ENCODE measurements at places on chromosomes 11 and 22. TPM values are rescaled to one million over a fixed set of nuclear protein-coding genes. Genes with fewer than 3 reads are reported as not detected.

DNA sequence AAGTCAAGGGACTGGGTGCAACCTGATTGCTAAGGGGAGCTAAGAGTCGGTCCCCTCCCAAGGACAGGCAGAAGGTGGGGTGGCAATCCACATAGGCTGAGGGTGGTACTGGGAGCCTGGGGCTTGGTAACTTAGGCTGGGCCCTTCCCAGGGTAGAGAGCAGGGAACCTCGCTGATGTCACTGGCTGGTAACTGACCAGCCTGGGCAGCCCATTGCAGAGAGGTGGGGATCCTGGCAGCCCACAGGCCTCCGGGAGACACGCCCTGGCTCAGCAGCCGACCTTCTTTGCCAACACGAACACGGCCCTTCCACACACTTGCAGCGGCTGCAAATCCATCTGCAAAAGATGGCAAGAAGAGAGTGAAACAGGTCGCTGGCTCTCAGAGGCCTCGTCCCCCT, 25.4 kb downstream of the A4GALT start:
- no peaks in the 10 kb centered on the region for H3K27me3 ChIP-seq
- H3K4me3 ChIP-seq: no peak overlapping the region

GRCh38 chr11:45180179-45180847, 33.9 kb downstream of the PRDM11 start:
- H3K27me3 ChIP-seq: no peaks in the 10 kb centered on the region
- no peak for DNase-seq
- peaks cover 15% of the 10 kb centered on the region for H3K4me1 ChIP-seq
- H3K27ac ChIP-seq: peak overlapping the region; percentile 66
- no peaks in the 10 kb centered on the region for H3K36me3 ChIP-seq
- peak overlapping the region; percentile 53 for H3K4me3 ChIP-seq

DNA sequence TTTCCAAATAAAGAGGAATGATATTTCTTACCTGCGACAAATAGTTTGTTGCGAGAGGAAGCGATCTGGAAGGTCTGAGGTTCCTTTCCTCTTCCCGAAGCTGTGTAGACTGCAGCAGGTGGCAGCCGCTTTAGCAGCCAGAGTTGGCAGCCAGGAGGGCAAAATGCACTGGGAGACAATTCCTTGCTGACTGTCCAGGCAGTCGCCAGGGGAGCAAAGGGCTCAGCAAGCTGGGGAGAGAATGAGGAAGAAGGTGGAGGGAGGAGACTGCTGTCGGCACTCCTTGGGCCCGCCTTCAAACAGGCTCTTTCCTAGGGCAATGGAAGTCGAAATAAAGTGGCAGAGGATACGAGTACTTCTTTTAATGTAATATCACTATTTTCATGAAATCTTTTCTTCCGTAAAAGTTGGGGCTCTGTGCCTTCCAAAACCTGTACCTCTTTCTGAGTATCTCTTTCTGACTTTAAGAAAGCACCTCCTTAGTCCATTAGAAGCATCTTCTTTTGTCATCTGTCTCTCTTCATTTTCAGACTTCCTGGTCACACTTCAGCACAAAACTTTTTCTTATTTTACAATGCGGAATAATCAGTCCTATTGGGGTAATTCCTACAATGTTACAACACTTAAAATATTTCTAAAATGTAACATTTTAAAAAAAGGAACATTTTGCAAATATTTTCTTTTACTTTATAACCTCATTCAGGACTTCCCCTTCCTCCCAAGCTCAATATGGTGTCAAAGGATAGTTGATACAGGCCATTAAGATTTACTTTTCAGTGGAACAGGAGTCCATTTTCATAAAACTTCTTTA, at the start of gene IL18:
Gene IL18, minus strand, starts transcription at position 220 of the 811 bp plus-strand sequence. CDS start 9,041 bp downstream, outside the sequence.
- no peaks in the 10 kb centered on the region for H3K27me3 ChIP-seq
- no peaks in the 10 kb centered on the region for H3K36me3 ChIP-seq
- peak; percentile 78 for DNase-seq
- peak within 1 kb of the TSS; percentile 79 for H3K27ac ChIP-seq
- H3K4me3 ChIP-seq: peak within 1 kb of the TSS; percentile 77

- H3K4me3 ChIP-seq: no peak overlapping the region
- no peak for DNase-seq
- peaks cover 3% of the 10 kb centered on the region for H3K27me3 ChIP-seq
- H3K4me1 ChIP-seq: no peaks in the 10 kb centered on the region
Measured at GRCh38 chr11:113193946-113194345, 120.4 kb upstream of the TTC12 start.

DNA sequence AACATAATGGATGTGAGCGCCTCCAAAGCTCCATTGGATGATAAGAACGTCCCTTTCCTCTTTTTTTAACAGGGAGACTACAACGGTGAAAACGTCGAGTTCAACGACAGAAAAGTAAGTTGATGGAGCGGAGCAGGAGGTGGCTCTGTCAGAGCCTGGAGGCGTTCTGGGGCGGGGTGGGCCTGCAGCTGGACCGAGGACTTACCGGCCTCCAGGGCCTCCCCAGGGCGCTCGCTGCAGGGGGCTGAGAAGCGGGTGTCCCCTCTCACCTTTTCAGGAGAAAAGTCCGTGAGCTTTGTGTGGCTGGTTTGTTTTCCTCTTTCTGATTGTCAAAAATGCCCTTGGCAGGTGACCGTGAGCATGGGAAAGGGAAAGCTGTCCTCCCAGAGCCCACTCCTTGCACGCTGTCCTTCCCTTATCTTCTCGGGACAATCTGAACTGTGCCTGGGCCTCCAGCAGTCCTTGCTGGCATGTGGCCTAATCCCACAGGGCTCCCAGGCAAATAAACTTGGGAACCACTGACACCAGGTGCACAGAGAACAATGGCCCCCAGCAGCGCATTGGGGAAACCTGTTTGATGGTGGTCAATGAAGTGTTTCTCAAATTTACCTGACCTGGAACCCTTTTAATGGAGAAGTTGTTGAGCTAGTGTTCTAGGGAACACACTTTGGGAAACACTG, 38.4 kb downstream of the ANO1 start:
- DNase-seq: no peak
- no peaks in the 10 kb centered on the region for H3K36me3 ChIP-seq
- no peak overlapping the region for H3K4me3 ChIP-seq
- no peaks in the 10 kb centered on the region for H3K27me3 ChIP-seq

- no peaks in the 10 kb centered on the region for H3K27me3 ChIP-seq
- no peak overlapping the region for H3K27ac ChIP-seq
- H3K4me3 ChIP-seq: no peak overlapping the region
- no peaks in the 10 kb centered on the region for H3K4me1 ChIP-seq
- H3K36me3 ChIP-seq: no peaks in the 10 kb centered on the region
Measured at GRCh38 chr11:47060807-47061206, 115.9 kb downstream of the ARFGAP2 start.

DNA sequence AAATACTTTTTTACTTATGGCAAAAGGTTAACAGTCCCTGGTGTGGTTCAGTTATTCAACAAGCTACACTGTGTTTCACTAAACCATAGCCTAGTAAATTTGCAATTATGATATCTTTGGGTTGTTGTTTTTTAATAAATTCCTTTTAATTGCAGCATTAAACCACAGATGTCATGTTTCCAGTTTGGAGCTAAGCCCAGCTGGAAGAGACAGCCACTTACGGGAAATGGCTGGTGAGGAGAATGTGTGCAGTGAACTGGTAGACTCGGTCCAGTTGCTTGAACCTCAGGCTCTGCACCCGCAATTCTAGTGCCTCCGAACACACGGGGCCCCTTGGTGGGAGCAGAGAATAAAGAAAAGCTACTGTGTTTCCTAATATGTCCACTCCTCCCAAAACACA, 70.8 kb downstream of the WNT11 start:
- no peak overlapping the region for H3K4me3 ChIP-seq
- no peak for DNase-seq
- no peaks in the 10 kb centered on the region for H3K36me3 ChIP-seq
- H3K27ac ChIP-seq: no peak overlapping the region
- 0 out of 2 replicates have a peak, but pooled peaks cover 6% of the 10 kb centered on the region for H3K4me1 ChIP-seq
- H3K27me3 ChIP-seq: no peaks in the 10 kb centered on the region

DNA sequence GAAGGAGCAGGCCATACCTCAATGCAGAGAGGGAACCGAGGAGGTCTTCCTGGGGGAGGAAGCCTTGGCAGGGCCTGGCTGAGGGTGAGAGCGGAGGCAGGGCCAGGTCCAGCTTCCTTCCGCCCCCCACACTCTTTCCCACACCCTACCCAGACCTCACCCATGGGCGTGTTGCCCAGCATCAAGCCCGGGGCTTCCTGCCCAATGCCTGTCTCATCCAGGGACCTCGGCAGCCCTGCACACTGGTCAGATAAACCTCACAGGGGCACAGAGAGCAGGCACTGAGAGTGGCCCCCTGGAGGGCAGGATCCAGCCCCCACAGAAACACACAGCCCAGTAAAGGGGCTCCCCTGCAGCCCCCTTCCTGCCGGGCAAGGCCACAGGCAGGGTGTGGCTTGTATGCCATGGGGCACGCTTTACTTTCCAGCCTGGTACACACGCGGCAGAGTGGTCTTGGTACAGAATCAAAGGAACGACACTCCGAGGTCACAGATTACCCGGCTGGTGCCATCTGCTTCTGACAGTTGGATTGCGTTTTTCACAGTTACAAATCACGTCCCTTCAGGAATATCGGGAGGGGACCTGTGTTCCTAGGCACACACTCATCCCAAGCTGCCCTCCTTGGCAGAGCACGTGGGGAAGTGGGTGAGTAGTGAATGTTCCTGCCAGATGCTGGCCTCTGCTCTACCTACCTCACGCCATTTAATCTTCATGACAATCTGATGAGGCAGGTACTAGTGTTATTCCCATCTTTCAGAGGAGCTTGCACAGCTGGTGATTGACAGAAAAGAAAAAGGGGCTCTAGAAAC, 20.0 kb upstream of the CD5 start:
- no peak for DNase-seq
- no peaks in the 10 kb centered on the region for H3K36me3 ChIP-seq

DNA sequence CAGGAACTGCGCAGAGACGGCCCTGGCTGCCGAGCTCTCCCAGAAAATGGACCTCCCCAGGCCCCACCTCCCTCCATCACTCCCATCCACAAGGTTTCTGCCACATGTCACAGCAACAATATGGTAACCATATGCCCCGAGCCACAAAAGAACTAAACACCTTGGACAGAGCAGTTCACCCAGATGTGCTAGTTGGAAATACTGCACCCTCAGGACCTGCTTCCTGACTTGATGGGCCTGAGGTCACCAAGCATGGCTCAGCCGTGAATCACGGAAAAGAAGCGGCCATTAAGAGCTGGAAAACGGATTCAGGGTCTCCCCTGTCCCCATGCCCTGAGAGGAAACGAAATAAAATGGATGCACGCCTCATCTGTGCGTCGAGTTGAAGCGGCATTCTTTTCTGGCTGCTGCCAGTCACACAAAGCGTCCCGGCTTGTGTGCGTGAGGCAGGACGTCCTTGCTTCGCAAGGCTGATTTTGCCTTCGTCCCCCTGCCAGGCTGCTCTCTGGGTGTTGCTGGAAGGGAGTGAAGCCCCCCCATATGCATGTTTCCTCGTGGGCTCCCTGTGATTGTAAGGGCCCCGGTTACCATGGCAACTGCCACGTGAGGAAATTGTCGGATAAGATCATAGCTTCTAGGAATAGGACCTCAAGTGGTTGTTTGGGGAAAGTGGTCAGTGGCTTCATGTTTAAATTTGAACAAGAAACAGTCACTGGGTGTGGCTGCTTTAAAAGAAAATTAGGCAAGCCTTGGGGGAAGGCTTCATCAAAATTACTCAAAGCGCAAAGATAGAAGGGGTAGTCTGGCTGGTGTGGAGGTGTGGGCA, 51.7 kb downstream of the FLI1 start:
- no peaks in the 10 kb centered on the region for H3K27me3 ChIP-seq
- H3K4me1 ChIP-seq: no peaks in the 10 kb centered on the region
- no peak for DNase-seq
- no peak overlapping the region for H3K27ac ChIP-seq
- H3K36me3 ChIP-seq: no peaks in the 10 kb centered on the region

MEI1 gene
- 0.18 TPM for total RNA-seq

GRCh38 chr22:37032535-37033460, 13.3 kb downstream of the MPST start:
- H3K4me3 ChIP-seq: no peak overlapping the region
- no peak overlapping the region for H3K27ac ChIP-seq
- no peak for DNase-seq
- no peaks in the 10 kb centered on the region for H3K36me3 ChIP-seq

DNA sequence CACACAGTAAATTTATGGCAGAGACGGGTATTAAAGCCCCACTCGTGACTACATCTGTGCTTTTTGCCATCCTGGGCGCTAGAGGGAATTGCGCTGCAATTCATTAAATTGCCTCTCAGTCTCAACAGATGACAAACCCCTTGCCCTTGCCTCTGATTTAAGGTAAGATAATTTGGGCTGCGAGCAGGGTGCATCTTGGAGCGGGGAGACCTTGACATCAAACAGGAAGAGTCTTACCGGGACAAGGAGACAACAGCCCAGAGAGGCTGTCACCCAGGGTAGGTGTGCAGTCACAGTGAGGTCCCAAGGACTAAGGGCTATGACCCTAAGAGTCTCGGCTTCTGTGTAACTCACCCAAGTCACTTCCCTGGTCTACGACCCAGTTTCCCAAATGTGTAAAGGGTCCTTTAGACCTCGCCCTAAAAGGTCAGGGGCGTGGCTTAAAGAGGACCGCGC, 449 bp upstream of the TOM1 start:
- DNase-seq: peak; percentile 15
- no peaks in the 10 kb centered on the region for H3K27me3 ChIP-seq
- H3K4me3 ChIP-seq: peak overlapping the region; percentile 79

DNA sequence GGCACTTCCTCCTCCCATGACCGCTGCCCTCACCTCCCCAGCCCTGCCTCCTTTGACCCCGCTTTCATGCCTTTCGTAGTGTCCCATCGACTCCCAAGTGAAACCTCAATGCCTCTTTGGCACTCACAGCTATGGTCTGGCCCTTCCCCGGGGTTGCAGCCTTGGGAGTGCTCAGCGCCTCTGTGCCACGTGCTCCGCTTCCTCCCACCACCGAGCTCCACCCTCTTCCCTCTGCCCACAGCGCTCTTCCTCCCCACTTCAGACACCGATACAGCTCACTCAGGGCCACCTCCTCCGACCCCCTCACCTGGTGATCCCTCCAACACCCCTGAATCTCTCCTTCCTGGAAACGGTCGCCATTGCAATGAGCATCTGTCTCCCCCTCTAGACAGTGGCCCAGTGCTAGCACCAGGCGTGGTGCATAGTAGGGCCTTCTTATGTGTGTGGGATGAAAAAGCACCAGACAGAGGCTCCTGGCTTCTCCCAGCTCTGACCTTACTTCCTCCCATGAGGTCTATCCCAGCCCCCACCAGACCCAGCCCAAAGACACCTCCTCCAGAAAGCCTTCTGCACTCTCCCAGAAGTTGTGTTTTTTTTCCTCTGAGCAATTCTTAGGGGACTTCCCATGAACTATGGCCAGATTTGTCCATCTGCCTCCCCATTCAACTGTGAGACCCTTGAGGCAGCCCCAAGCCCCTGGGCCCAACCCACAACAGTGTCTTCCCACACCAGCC, 16.4 kb upstream of the SCGB1A1 start:
- H3K4me3 ChIP-seq: no peak overlapping the region
- no peaks in the 10 kb centered on the region for H3K36me3 ChIP-seq
- peak overlapping the region; percentile 29 for H3K27ac ChIP-seq
- no peaks in the 10 kb centered on the region for H3K27me3 ChIP-seq
- DNase-seq: no peak
- H3K4me1 ChIP-seq: peaks cover 24% of the 10 kb centered on the region

OR2AG2 gene
- total RNA-seq: 0.18 TPM

OR52N4 gene
- not detected for total RNA-seq

- no peaks in the 10 kb centered on the region for H3K4me1 ChIP-seq
- DNase-seq: no peak
- no peak overlapping the region for H3K27ac ChIP-seq
- H3K4me3 ChIP-seq: no peak overlapping the region
- H3K36me3 ChIP-seq: no peaks in the 10 kb centered on the region
Measured at GRCh38 chr11:123822599-123822998, 16.4 kb upstream of the OR6M1 start.

Data from Panc1 (cell line).